Progenitor cell of endocrine pancreas (in vitro differentiated cells): ENCODE measurements at places on chromosomes 7 and 10. TPM values are rescaled to one million over a fixed set of nuclear protein-coding genes. Genes with fewer than 3 reads are reported as not detected.

GRCh38 chr7:68865351-68866199, 732.7 kb upstream of the AUTS2 start:
- DNase-seq = no peak
- H3K36me3 ChIP-seq = no peaks in the 10 kb centered on the region
- no peak overlapping the region for H3K27ac ChIP-seq
- peaks cover 9% of the 10 kb centered on the region for H3K4me1 ChIP-seq
- H3K27me3 ChIP-seq = peaks cover 22% of the 10 kb centered on the region
- no peak overlapping the region for H3K4me3 ChIP-seq

BHLHA15 gene
- total RNA-seq = 0.57 and 1.7 TPM in 2 replicates

GRCh38 chr10:99788598-99789256, 6.3 kb downstream of the ABCC2 start:
- no peaks in the 10 kb centered on the region for H3K27me3 ChIP-seq
- H3K4me3 ChIP-seq = no peak overlapping the region
- no peak for DNase-seq
- no peaks in the 10 kb centered on the region for H3K36me3 ChIP-seq
- H3K27ac ChIP-seq = no peak overlapping the region

DNA sequence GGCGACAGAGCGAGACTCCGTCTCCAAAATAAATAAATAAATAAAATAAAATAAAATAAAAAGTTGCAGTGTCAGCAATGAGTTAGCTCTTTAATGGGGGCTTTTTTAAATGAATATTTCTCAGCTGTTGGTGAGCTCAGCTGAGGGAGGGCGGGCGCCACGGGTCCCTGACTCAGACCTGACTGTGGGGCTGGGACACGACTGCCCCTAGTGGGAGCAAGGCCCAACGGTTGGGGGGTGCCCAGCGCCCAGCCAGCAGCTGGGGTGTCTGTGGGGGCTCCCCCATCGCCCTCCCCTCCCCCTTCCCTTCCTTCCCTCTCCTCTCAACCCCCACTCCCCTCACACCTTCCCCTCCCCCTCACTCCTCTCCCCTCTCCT, 46.6 kb downstream of the PWWP2B start:
- H3K27me3 ChIP-seq = no peaks in the 10 kb centered on the region
- no peak overlapping the region for H3K4me3 ChIP-seq
- no peaks in the 10 kb centered on the region for H3K36me3 ChIP-seq
- H3K4me1 ChIP-seq = peaks cover 5% of the 10 kb centered on the region

SP8 gene
- 1.1 and 2.1 TPM in 2 replicates for total RNA-seq

DNA sequence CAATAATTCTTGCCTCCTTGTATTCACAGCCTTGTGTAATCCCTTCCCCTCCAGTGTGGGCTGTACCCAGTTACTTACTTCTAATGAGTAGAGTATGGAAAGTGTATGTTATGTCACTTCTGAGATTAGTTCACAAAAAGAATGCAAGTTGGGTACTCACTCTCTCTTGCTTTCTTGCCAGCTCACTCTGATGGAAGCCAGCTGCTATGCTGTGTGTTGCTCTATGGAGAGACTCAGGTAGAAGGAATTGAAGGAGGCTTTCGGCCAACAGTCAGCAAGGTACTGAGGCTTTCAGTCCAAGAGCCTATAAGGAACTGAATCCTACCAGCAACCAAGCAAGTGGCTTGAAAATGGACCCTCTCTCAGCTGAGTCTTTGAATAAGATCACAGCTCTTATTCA, 9.7 kb upstream of the BICC1 start:
- H3K36me3 ChIP-seq = no peaks in the 10 kb centered on the region
- no peak overlapping the region for H3K4me3 ChIP-seq
- H3K27me3 ChIP-seq = peaks cover 23% of the 10 kb centered on the region
- H3K27ac ChIP-seq = no peak overlapping the region

PNLIPRP2 gene
- total RNA-seq = not detected in 2 replicates

SPDYE9 gene
- 0.22 TPM in 1 of 2 replicates, not detected in the other for total RNA-seq

DNA sequence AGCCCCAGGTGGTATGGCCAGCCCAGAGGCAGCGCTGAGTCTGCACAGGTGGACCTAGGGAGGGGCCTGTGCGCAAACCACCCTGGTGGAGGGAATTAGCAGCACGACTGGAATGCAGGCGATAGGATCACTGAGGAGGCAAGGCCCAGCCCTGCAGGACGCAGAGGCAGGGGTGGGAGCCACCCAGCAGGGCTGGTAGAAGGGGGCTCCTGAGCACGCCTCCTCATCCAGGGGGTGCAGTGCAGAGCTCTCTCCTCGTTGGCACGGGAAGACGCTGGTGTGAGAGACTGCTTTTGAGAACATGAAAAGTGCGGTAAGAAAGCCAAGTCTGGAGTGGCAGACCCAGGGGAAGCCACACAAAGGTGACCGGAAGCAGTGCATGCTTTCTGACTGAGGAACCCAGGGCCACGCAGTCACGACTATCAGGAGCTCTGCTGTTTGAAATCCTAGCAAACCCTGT, 6.0 kb downstream of the FXYD4 start:
- H3K27me3 ChIP-seq = no peaks in the 10 kb centered on the region
- DNase-seq = peak; percentile 41
- no peak overlapping the region for H3K4me3 ChIP-seq
- peaks cover 20% of the 10 kb centered on the region for H3K4me1 ChIP-seq
- H3K36me3 ChIP-seq = no peaks in the 10 kb centered on the region

DNA sequence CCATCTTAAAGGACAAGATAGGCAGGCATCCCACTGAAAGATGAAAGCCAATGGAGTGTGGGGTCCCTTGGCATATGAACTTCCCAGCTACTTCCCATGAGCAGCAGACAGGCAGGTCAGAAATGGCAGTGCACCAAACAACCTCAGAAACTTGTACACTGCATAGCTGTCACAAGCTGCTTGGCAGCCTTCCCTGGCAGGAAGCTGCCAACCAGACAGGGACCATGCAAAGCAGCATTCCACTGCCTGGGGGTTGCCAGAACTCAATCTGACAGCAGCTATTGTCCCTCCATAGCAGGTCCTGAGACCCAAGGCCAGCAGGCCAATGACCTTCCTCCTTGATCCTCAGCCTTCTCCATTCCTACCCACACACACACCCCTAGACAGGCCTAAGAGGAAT, 139.5 kb downstream of the PLCE1 start:
- no peak for DNase-seq
- H3K27me3 ChIP-seq = no peaks in the 10 kb centered on the region
- peaks cover 5% of the 10 kb centered on the region for H3K4me1 ChIP-seq
- H3K27ac ChIP-seq = no peak overlapping the region
- H3K4me3 ChIP-seq = no peak overlapping the region

DNA sequence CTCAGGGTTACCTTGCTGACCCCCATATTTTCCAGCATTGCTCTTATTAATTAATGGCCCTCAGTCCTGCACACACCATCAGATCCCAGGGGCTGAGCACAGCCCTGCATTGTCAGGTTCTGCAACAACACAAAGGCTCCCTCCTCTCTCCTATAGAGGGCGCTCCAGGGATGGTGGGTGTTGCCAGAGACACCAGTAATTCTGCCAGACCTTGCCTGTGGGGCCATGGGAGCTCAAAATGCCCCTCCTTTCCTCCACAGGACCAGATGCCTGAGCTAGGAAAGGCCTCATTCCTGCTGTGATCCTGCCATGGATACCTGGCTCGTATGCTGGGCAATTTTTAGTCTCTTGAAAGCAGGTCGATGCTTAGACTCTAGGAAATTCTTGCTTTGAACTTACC, 42.8 kb upstream of the PRSS58 start:
- H3K27me3 ChIP-seq = peaks cover 12% of the 10 kb centered on the region
- no peaks in the 10 kb centered on the region for H3K4me1 ChIP-seq
- no peak for DNase-seq
- H3K36me3 ChIP-seq = no peaks in the 10 kb centered on the region

GRCh38 chr10:44963772-44964633, 4.4 kb downstream of the RASSF4 start:
- H3K36me3 ChIP-seq = peaks cover 1% of the 10 kb centered on the region
- DNase-seq = no peak
- peaks cover 50% of the 10 kb centered on the region for H3K4me1 ChIP-seq

DNA sequence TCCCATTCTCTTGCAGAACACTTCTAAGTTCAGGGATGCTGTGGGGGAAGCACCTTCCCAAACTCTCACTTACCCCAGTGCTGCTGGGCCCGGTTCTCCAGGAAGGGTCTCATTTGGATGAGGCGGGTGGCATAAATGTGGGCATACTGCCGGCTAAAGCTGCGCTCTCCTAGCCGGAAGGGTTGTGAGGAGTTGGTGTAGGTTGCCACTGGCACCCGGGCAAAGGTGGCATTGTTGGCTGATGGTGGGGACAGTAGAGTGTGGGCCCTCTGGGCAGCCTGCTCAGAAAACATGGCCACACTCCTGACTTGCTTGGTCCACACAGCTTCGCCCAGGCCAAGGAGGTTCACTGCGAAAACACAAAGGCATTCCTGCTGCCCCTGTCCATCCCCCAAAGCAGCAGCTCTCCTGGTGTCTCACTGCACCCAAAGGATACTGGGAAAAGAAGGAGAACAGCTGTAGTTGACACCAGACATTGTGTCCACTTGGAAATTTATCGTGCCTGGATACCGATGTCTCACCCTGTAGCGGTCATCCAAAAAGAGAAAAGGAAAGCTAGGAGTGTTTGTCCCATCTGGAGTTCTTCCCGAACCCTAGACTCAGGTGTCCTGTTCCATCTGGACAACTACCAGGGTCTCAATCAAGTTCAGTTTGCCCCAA, 1.5 kb downstream of the POLD2 start:
- H3K4me1 ChIP-seq = peaks cover 10% of the 10 kb centered on the region
- peaks cover 12% of the 10 kb centered on the region for H3K36me3 ChIP-seq
- no peak for DNase-seq
- H3K27me3 ChIP-seq = no peaks in the 10 kb centered on the region
- H3K4me3 ChIP-seq = peak overlapping the region; percentile 92

CLDN4 gene
- 172 and 183 TPM in 2 replicates for total RNA-seq

DNA sequence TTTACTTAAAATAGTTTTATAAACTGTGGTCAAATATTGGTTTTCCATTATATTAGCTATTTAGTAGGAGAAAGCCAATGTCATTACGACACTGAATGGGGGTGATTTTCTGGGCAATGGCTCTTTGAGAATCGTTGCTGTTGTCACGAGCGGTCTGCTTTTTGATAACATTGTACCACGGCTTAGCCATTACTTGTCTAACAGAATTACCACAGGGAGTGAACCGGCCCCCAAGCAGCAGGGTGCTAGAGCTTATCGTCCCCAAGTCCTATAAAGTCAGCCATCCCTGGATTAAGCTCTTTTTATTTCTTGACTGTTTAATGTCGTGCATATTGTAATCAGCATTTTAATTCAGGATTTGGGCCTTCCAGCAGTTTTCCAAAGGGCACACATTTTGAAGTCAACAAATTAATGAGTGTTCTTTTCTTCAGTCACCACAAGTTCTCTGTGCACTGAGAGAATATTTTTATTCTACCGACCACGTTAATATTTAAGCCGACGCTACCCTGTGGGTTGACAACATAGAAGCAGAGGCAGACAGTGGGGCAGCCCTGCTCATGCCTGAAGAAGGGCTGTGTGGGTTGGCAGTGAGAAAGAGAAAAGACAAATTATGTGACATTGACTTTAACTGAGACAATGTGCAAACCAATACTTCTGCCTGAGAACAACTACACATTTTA, 125.8 kb downstream of the ICA1 start:
- H3K27ac ChIP-seq = no peak overlapping the region
- H3K4me3 ChIP-seq = no peak overlapping the region
- H3K27me3 ChIP-seq = no peaks in the 10 kb centered on the region
- H3K36me3 ChIP-seq = no peaks in the 10 kb centered on the region
- no peak for DNase-seq

SPDYE5 gene
- total RNA-seq = not detected in 2 replicates

PTPN20 gene
- total RNA-seq = 0.55 TPM in 1 of 2 replicates, not detected in the other

TET1 gene
- 36.2 and 37.3 TPM in 2 replicates for total RNA-seq

BMS1 gene
- total RNA-seq = 22.4 and 23.2 TPM in 2 replicates

DNA sequence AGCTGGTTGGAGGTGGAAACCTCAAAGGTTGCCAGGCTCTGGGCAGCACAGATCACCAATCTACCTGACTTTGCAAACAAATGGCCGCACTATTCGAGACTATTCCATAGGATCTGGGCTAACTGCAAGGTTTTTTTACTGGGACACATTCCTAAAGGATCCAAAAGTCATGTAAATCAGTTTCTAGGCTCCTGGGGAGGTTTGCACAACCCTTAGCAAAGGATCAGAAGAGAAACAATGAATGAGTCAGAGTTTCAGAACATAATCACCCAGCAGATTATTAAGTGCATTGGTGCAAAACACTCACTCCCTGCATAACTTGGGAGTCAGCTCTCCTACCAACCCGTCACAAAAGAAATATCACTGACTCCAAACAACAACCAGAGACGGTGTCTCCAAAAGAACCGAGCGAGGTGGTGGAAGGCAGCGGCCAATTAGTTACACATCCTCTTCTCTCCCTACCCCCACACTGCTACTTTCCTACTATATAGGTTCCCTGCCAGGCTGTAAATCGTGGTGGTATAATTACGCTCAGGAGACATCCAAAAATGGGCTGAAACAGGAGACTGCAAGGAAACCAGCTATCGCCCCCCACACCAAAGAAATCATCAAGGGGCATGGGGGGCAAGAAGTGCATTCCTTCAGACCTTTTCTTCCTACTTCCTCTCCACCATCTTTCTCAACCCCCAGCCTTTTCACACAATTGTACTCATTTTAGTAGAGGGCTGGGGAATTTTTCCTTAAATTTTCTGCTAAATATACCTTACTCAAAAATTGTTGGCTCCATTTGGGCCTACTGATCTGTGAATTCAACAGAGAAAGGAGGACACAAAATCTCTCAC, 3.2 kb downstream of the UBE2H start:
- peaks cover 10% of the 10 kb centered on the region for H3K36me3 ChIP-seq
- H3K4me1 ChIP-seq = peaks cover 21% of the 10 kb centered on the region
- no peak overlapping the region for H3K4me3 ChIP-seq
- no peak overlapping the region for H3K27ac ChIP-seq

DNA sequence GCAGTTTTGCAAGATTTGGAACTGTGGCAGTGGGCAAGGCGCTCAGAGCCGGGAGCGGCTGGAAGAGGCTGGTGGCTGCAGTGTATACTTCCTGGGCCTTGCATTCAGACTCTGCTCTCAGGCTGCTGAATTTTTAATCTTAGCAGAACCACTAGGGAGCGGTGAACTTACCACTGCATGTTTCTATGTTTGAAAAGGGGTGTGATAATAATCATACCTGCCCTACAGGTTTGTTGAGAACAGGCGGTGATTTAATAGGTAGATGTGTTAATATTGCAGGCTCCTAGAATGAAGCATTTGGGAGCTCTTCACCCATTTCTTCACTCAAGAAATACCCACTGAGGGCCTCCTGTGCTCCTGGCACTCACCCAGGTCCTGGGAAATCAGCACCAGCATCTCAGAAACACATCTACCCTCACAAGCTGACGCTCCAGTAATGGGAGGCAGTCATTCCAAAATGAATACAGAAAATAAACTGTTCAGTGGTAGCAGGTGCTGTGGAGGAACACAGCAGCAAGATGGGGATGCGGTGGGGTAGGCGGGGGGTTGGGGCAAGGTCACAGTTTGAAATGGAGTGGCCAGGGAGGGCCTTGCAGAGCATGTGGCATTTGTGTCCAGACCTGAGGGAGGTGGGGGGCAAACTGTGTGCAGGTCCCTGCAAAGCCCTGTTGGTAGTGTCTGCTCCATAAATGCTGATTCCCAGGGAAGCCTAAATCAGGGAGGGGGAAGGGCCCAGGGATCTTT, 41.0 kb downstream of the VWA2 start:
- no peaks in the 10 kb centered on the region for H3K4me1 ChIP-seq
- no peak overlapping the region for H3K27ac ChIP-seq
- H3K4me3 ChIP-seq = no peak overlapping the region
- H3K36me3 ChIP-seq = no peaks in the 10 kb centered on the region
- no peak for DNase-seq
